ENCODE measurements at places on chromosomes 5 and 9.

- no peak for DNase-seq
Measured at GRCh38 chr5:118723021-118723338, 265.4 kb downstream of the DTWD2 start.

DNA sequence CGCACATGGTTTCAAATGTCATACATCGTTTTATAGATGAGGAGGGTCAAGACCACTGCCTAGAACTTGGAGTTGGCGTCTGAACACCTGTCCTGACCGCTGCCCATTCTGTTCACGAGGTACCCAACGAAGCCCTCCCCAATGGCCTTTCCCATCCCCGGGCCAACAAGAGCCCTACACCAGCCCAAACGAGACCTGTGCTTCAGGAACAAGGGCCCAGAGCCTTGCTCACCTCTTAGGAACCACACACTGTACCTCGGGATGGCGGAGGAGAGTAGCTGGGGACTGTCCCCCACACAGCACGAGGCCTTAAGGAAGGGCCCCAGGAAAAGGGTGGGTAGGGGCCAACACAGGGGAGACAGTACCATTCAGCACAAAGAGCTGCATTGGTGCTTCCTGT lies 3.0 kb downstream of the SURF6 start:
- DNase-seq, result no peak

DNA sequence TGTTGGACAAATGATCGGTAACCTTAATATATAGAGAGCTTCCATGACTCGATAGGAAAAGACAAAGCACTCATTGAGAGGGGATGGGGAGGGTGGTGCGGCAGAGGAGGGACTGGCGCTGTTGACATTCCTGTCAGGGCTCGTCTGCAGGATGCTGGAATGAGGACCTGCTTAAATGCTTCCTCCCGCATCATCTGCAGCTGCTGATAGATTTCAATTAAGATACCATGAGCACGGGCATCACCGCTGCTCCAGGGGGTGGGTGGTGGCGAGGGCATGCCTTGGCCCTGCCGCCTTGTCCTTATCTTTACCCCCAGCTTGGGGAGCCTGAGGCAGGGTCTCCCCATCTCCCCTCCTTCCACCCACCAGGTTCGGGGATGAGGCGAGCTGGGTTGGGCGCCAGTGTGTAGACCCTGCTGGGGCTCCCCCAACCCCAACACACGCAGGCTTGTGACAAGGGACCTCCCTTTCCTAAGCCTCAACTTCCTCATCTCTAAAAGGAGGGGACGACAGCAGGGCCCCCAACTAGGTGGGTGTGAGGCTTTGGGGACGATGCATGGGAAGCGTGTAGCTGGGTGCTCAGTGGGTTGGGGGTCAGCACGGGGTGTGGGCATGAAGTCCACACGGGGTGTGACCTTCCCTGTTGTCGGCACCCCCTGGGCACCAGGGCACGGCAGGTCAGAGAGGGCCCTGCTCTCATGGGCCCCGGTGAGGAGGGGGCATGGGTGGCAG lies 11.7 kb upstream of the QRFP start:
- no peak for DNase-seq

- DNase-seq, result no peak
Measured at GRCh38 chr5:135024956-135025729, 8.9 kb downstream of the PITX1 start.

Measured in stimulated activated CD4-positive, alpha-beta T cell treated with anti-CD3 and anti-CD28 coated beads, Interleukin-15, amount 100 ng/mL, for 1 hour (primary cell).